ENCODE measurements at places on chromosomes 11 and 22.

DNA sequence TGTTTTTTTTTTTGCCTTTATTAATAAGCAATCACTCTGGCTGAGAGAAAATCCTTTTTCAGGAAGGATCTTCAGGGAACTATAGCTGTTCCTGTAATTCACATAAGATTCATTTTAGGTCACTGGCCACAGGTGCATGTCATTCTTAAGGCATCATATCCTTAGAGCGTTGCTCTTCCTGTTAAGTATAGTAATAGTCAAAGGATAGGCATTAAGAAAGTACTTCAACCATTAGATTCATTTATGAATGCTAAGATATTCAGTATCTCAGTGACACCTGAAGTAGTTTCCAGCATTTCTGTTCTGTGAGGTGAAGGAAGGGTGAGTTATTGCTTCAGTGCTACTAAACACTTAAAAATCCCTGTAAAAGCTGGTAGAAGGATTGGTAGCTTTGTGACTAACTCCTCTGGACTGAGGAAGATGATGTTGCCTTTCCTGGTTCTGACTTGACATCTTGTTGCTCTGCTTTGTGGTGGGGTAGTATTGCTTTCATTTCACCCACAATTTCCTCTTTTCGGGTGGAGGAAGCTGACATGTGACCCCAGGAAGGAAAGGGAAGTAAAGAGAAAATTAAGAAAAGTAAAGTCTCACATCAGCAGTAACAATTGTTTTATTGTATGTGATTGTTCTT is 34.7 kb downstream of the RNF169 start:
- DNase-seq, result peak; percentile 49

DNA sequence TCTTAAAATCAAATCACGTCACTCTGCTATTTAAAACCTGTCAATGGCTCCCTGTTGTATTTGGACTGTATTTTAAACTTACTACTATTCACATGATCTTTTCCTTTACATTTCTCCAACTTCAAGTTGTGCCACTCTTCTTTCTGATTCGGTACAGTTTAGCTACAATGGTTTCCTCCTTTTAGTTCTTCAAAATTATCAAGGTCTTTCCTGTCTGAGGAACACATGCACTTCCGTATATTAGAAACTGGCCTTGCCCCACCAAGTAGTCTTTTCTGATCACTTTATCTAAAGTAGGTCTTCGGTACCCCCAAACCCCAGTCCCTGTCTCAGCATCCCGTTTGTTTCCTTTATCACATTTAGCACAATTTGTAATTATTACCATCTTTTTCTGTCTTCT is 81.8 kb downstream of the MTMR3 start:
- no peak for DNase-seq

DNA sequence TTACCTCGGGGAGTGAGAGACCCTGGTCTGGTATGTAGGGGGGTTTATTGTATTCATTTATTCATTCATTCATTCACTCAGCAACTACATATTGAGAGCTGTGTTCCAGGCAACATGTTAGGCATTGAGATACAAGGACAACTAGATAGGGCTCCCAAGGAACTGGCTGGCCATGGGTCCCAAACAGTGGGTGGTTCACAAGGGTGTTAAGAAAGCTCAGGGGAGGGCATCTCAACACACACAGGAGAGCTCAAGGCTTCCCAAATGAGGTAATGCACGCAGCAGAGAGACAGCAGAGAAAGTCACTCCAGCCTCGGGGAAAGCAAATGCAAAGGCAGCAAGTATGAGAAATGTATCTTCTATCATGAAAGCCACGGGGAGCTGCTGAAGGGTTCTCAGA is 51.8 kb downstream of the BTG4 start:
- DNase-seq, result no peak

DNA sequence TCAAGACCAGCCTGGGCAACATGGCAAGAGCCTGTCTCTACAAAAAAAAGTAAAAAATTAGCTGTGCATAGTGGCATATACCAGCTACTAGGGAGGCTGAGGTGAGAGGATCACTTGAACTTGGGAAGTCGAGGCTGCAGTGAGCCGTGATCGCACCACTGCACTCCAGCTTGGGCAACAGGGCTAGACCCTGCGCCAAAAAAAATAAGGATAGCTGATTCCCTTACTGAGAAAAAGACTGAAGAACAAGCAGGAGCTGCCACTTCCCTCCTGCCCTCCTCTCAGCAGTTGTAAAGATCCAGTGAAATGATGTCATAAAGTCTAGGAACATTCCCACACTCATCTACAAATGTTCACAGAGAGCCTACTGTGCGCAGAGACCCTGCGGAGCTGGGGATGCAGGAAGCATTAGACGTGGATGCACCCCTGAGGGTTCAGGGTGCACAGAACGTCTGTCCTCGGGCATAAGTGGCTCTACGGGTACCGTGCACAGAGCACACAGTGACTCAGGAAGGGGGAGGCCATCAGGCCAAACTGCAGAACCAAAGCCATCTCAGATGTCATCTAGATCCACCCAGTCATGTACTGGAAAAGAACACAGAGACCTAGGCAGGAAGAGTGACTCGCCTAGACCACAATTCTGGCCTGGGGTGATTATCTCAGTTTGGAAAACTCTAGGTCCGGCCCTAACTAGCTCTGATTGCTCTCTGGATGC is 11.7 kb downstream of the SEC14L2 start:
- DNase-seq, result peak; percentile 44

DNA sequence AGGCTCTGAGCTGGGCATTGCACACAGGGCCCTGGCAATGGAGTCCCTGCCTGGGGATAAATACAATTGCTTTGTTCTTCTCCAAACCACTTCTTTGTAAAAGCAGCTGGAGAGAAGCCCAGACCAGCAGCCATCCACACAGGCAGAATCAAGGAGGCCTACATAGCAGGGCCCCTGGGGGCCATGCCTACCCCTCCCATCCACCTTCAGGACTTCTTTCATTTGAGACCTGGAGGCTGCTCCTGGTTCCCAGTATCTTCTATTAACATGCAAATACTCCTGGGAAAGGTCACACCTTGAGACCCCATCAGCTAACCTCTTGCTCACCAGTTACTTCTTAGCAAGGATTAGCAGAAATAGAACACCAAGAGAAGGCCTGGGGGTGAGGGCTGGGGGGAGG is 511.1 kb downstream of the SOX6 start:
- no peak for DNase-seq

GRCh38 chr11:83662494-83662893 is 376.3 kb upstream of the CCDC90B start:
- DNase-seq, result no peak

DNA sequence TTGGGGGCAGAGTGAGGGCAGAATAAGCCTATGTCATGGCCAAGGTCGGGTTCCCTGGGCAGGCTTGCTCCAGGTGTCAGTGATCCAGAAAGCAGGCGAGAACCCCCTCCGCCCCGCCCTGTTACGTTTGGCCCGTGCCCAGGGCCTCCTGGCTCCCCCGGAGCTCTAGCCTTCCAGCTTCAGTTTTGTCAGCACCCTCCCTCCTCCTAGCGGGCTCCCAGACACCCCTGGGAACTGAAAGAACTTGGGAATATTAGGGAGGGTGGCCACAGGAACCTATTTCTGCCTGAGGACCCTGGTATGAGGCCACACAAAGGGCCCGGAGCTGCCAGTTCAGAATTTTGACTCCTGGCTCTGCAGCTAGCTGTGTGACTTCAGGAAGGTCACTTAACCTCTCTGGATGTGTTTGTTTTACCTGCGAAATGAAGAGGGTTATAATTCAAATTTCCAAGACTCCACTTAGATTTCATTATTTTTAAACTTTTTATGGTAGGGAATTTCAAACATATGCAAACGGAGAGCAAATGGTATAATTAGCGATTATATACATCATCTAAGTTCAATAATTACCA is 1.2 kb downstream of the TUBA8 start:
- no peak for DNase-seq

GRCh38 chr22:34805771-34806170 is 260.2 kb upstream of the ISX start:
- no peak for DNase-seq

GRCh38 chr11:130391711-130392110 is 36.7 kb downstream of the ADAMTS8 start:
- DNase-seq, result no peak

- DNase-seq, result no peak
Measured at GRCh38 chr11:72157131-72157530, 21.6 kb downstream of the FOLR3 start.

DNA sequence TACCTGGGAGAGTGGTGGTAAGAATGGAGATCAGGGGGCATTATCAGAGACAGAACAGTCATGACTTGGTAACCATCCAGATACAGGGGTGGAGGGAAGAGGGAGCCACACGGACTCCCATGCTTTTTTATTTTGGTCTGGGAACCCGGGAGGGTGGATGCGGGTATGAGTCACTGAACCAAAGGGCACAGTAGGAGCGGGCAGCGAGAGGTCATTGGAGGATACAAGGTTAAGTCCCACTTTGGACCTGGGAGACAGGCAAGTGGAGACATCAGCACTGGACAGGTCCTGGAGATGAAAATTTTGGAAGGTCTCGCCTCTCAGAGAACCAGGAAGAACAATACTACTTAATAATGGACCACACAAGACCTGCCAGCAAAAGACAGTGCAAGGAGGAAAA is 6.7 kb downstream of the HDHD5 start:
- DNase-seq, result no peak

GRCh38 chr11:10407055-10407454 is 48.0 kb upstream of the AMPD3 start:
- no peak for DNase-seq

- no peak for DNase-seq
Measured at GRCh38 chr11:85377901-85378300, 249.2 kb downstream of the DLG2 start.

- no peak for DNase-seq
Measured at GRCh38 chr11:116353589-116353988, 419.2 kb downstream of the BUD13 start.

DNA sequence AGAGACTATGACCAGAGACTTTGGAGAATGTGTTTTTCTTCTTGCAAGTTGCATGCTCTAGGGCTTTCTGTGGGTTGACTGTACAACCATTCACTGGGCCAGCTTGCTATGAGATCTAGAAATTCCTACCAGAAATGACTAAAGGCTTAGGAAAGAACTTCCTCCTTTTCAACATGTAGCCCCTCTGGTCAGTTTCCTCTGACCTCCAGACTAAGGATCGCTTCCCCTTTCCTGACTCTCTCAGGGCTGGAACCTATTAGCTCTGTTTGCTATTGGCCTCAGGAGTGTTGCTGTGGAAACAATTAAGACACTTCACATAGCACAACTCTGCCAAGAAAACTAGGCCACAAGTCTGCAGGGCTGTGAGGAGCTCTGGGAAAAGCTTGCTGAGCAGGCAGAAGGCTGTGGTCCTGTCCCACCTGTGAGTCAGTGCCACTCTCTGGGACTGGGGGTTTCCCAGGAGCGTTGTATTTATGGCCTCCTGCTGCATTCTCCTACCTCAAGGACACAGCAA is 10.7 kb downstream of the CRY2 start:
- no peak for DNase-seq

DNA sequence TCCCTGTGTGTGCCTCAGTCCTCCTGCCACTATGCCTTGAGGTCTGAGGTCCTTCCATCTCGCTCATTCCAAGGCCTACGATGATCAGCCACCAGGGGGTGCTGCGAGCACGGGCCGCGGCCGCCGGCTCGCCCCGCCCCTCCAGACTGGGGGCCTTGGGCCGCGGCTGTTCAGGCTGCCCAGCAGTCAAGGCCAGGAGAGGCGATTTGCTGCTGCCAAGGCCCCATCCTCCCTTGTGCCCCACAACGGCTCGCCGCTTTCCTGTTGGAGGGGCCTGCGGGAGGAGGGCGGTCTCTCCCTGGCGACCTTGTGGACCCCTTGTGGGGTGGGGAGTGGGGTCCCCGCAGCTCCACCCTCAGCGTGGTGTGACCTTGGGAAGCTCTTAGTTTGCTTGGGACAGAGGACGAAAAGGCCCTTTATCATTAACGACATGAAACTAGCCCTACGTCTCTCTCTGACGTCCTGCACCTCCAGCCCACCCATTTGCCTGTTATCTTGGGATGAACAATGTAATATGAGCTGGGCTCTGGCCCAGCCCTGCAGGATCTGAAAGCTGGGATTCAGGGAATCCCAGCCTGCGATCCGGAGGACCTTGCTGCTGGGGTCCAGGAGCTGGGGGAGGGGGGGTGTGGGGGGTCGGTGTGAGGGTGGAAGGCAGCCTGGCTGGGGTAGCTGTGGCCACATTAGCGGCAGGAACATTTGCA is 5.3 kb upstream of the GALR3 start:
- peak; percentile 48 for DNase-seq

GRCh38 chr11:12806113-12806512 is 131.9 kb downstream of the TEAD1 start:
- DNase-seq, result no peak

- no peak for DNase-seq
Measured at GRCh38 chr11:96620464-96621044, 230.7 kb downstream of the JRKL start.

GRCh38 chr11:23212807-23213206 is 352.5 kb upstream of the CCDC179 start:
- no peak for DNase-seq

- DNase-seq, result no peak
Measured at GRCh38 chr11:73152086-73152853, 10.2 kb upstream of the FCHSD2 start.

DNA sequence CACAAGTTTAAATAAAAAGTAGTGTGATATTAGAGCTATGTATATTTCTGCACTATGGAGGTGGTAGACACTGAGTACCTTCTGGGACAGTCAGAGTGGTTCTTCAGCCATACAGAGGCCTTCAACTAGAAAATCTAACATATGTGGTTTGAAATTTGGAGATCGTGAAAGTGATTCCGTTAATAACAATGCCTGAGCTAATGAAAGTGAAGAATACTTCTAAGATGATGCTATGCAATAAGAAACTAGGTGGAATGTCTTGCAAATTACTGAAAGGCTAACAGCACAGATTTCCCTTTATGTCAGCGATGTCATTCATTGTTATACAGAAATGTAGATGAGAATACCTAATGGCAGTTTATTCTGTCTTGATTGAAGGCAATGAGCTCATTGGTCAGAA is 1984.7 kb upstream of the RAG2 start:
- DNase-seq, result no peak

GRCh38 chr22:39814899-39815298 is 78.7 kb downstream of the ENTHD1 start:
- DNase-seq, result no peak

- no peak for DNase-seq
Measured at GRCh38 chr11:17898782-17899181, 114.1 kb downstream of the SERGEF start.

DNA sequence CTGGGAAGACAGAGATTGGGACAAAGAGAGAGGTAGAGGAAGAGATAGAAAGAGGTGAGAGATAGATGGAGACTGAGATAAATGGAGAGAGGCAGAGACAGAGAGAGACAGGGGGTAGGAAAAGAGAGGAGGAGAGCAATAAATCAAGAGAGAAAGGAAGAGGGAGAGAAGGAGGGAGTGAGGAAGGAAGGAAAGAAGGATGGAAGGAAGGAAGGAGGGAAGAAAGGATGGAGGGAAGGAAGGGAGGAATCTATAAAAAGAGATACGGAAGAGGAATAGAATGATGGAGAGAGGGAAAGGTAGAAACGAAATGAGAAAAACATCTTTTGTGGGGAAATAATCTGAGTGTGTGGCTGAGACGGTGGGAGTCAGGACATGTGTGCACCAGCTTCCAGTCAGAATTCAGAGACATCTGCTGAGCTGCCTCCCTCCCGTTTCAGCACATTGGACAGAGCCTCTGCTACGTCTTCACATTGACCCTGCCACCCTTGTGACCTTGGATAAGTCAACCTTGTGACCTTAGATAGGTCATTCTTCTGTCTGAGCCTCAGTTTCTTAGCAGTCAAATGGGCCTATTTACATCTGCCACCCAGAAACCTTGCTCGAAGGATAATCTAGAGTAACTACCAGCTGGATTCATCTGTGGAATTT is 417.8 kb downstream of the MIAT start:
- no peak for DNase-seq
